ENCODE measurements at places on chromosomes 5 and 9.

GRCh38 chr5:35309365-35310130 is 79.3 kb upstream of the PRLR start:
- DNase-seq: no peak

DNA sequence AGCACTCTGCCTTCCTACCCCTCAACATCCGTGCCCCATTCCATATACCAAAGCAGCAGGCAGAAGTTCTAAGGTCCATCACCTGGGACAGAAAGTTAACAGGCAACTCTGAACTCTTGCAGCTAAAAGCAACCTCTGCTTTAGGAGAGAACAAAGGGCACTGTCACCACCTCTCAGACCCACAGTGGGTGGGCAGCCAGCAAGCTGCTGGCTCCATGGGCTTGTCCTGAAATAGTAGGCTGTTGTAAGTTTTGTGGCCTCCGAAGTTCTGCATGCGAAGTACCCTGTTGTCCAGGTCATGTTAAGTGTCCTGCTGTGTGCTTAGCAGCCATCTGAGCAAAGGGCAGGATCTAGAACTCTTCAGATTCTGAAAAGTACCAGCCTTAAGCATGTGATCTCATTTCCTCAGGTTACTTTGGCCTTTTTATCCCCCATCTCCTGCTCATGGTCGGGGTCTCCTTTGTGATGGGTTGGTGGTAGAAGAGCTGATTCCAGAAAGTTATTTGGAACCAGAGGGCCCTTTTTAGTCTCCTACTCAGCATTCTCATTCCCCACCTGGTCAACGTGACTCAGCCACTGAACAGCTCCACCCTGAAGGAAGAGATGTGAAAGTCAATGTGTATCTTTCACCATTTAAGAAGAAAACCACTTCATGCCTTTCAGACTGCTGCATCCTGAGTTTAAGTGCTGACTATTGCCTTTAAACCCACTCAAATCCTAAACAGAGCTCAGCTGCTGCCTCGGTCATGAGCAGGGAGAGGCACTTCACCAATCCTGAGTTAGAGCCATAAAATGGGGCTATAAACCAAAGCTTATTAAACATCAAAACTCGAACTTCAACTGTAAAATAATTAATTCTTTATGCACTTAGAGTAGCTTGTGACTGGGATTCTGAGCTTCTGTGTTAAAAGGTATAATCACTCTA is 121.4 kb downstream of the DPYSL3 start:
- no peak for DNase-seq

DNA sequence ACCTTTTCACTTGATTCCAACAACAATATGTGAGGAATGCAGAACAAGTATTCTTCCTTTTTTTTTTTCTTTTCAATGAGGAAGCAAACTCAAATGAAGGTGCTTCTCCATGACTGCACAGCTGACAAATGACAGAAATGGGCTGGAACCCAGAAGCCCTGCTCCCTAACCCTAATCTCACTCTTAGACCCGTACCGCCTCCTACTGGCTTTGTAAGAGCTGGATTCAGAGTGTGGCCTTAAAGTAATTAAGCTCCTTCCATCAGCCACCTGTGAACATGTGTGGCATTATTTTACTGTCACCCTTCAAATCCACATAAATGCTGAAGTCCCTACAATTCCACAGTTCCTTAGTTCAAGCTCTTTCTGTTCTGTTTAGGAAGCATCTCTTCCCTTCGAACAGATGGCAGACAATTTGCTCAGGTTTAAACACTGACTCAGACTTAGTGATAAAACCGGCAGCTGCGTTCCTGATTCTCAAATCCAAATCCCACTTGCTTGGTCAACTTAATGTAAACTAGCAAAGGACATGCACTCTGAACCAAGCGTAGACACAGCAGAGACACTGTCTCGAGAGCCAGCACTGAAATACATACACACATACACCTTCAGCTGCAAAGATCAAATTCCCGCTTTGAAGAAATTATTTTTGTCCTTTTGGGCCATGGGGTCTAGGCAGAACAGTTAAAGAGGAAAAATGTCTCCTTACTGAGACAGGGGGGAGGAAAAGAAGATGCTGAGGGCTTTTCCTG is 316.7 kb upstream of the TLE4 start:
- no peak for DNase-seq

GRCh38 chr5:158819095-158819494 is 280.6 kb downstream of the EBF1 start:
- DNase-seq: no peak

GRCh38 chr9:91725651-91726050 is 224.4 kb downstream of the ROR2 start:
- DNase-seq: no peak

- DNase-seq: no peak
Observed at GRCh38 chr9:2781336-2781735, 62.6 kb downstream of the PUM3 start.

- no peak for DNase-seq
Observed at GRCh38 chr9:135215571-135216161, 128.2 kb downstream of the OLFM1 start.

- no peak for DNase-seq
Observed at GRCh38 chr5:40490464-40491111, 189.1 kb upstream of the PTGER4 start.

DNA sequence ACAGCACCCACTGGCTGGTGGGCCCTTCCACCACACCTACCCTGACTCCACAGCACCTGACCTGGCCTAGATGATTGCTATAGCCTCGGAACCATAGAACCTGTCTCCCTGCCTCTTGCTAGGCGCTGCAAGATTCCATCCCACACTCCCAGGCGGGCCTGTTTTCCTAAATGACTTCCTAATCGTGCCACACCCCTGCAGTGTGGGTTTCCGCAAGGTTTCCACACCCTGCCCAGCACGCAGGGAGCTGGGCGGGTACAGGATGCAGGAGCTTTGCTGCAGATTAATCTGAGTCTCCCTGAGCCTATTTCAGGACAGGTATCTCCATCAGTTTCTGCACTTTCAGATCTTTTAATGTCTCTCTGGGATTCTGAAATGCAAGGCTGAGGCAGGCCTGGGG is 62.9 kb downstream of the SHB start:
- DNase-seq: no peak

DNA sequence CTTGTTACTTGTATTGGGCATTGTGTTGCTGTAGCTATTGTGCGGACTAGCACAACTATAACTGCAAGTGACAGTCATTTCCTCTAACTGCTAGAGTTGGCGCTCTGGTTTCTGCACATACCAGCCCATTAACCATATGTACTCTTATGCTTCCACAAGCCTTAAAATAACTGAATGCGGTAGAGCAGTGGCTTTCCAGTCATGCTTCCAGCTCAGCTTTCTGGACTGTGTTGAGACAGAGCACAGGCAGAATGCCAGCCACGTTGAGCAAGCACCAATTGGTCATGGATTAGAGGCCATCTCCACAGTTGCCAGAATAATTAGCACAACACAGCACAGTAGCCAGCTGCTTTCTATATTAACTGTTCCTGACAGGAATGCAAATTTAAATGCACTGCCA is 12.2 kb downstream of the INVS start:
- DNase-seq: no peak

DNA sequence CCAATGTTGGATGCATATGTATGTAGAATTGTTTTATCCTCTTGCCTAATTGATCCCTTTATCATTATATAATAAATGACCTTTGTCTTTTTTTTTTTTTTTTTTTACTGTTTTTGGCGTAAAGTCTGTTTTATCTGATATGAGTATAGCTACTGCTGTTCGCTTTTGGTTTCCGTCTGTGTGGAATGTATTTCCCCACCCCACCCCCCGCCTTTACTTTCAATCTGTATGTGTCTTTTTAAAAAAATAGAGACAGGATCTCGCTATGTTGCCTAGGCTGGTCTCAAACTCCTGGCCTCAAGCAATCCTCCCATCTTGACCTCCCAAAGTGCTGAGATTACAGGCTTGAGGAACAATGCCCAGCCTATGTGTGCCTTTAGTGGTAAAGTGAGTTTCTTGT is 11.3 kb downstream of the AHRR start:
- DNase-seq: peak; percentile 45

GRCh38 chr5:74541381-74541781 is 99.1 kb downstream of the ENC1 start:
- DNase-seq: no peak

DNA sequence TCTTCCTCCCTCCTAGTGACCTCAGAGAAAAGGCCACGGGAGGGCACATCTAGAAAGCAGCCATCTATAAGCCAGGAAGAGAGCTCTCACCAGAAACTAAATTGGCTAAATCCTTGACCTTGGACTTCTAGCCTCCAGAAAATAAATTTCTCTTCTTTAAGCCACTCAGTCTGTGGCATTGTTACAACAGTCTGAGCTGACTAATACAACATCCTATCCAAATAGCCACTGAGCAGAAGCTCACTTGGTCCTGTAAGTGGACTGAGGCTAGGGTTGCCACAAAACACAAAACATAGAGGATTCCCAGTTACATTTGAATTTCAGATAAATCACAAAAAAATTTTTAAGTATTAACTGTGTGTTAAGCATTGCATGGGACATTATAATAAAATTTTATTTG is 383.4 kb downstream of the MLLT3 start:
- no peak for DNase-seq

GRCh38 chr5:96823900-96824380 is 16.2 kb upstream of the ERAP1 start:
- no peak for DNase-seq

GRCh38 chr5:109100971-109101370 is 308.8 kb downstream of the PJA2 start:
- DNase-seq: no peak

DNA sequence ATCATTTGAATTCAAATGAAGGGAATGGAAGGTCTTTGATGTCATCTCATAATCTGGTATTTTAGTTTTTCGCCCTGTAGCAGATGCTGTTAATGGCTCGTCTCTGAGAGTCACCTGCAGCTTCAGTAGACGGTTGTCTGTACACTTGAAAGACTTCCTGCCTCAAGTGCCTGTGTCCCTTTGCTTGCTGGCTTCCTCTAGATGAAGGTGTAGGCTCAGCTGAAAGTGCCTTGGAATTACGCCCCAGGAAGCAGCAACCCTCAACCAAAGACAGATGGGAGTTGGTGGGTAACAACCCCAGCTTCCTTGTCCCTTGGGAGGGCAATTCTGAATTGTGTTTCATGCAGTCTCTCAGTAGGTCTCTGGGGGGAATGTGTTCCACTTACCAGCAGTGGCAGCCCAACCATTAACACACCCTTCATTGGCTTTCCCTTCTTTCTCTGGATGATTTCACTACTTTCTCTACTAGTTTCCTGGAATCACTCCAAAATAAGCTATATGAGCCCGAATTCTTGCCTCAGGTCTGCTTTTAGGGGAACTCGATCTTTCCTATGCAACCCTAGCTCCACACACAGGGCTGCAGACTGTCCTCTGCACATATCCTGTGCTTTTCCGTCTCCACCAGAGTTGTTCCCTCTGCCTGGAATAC is 395.6 kb downstream of the DMAC1 start:
- no peak for DNase-seq

DNA sequence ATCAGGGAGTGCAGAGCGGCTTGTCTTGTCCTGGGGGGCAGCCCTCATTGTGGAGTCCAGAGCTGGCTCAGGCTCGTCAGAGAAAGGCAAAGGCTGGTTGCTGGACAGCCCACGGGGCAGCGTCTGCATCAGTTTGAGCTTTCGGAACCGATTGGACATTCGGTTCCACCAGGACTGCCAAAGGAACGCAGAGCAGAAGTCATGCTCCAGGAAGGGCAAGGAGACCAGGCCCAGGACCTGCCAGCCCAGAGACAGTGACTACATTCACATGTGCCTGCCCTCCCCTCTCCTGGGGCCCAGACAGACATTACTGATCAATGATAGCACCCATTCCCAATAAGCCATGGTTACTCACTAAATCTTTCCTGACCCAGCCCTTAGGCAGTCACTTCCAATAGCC is 18.1 kb downstream of the ANKS6 start:
- no peak for DNase-seq

GRCh38 chr9:69234683-69235082 is 60.6 kb downstream of the TJP2 start:
- DNase-seq: no peak

- no peak for DNase-seq
Observed at GRCh38 chr9:135826188-135826545, 81.2 kb downstream of the CAMSAP1 start.

DNA sequence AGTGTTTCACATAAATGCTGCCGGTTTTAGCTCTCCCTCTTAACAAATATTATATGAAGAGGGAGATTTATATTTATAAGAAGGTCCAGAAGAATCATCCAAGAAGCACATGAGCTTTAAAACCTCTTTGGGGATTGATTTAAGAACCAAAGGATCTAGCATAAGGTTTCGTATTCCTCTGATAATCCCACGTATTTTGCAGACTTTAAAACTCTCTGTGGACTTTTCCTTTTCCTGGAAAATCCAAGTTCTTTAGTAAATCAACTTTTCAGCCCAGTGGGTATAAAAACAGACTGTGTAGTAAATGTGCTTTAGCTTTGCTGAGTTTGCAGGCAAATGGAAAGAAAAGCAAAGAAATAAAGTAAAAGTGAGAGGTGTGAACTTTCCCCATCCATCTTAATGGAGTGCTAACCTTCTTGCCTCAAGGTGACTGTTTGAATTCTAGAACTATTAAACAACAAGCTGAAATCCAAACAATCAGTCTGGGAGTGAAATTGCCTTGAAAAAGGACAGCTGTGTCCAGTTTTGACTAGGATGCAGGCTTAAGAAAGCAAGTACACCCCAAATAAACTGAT is 363.4 kb upstream of the SLC24A2 start:
- no peak for DNase-seq

- no peak for DNase-seq
Observed at GRCh38 chr5:68200288-68200687, 15.3 kb upstream of the PIK3R1 start.

- no peak for DNase-seq
Observed at GRCh38 chr5:155136216-155136850, 122.8 kb downstream of the KIF4B start.

DNA sequence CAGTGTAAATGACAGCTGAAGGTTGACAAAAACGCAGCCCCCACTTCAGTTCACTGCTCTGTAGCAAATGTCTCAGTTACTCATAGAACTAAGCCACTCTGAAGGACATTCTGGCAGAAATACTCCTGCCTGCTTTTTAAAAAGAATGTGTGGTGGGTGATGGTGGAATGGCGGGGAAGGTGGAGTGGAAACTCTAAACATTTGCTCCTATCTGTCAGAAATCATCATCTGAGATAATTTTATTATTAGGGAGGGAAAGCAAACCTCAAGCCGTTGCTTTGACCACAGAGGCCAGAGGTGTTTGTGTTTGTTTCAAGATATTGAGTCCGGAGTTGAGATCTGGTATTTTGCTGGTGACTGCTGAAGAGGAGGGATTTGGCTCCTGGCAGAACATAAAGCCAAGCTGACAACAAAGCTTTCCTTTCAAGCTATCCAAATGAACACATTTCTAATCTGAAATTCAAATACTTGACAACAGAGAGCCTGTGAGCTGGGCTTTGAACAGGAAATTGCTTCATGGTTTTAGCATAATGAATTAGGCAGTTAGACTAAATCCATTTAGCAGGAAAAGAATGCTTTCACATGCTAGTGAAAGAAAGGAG is 362.7 kb downstream of the CSNK1G3 start:
- no peak for DNase-seq

Measured in stimulated activated CD4-positive, alpha-beta T cell treated with anti-CD3 and anti-CD28 coated beads, Interleukin-15, amount 100 ng/mL, for 48 hours (primary cell).